ENCODE measurements at places on chromosomes 2 and 18.
A peak's percentile ranks its signal among the peaks of the same experiment; 100 is the strongest.

DNA sequence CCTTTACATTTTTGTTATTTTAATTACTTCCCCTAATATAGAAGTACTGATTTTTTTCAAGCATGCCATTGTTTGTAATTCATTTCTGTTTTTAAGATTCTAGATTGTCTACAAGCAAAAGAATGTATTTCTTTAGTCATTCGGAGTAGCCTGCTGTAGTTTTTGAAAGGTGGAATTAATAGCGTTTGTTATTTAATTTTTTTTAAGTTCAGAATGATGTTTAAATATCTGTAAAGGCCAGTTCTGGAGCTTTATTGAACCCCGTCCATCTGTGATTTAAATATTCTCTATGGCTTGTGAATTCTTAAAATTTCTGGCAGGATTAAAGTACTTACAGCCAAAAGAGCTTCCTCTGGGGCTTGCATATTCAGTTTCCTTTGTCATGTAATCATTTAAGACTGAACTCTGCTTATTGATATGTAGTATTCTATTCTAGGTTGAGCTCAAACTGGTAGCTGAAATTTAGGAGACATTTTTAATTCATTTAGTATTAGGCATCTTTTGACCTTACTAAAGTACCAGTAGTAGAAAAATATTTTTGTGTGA, 5.2 kb downstream of the TGIF1 start:
- no peak for DNase-seq

DNA sequence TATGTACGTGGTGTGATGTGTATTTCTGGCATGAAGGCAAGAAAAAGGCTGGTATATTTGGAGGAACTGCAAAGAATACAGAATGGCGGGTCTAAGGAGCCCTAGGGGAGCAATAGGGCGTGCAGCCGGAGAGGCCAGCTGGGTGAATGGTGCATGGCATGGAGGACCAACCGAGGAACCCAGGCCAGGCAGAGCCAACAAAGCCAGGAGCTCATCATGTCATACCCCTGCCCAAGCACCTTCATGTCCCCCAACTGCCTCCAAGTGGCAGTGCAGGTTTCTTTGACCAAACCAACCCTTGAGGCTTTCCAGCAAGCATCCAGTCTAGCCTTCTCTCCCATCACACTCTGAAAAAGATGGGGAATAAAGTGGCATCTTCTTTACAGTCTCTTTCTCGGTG, 8.9 kb upstream of the KCNK3 start:
- peak; percentile 12 for DNase-seq

GRCh38 chr2:18425210-18425703, 135.2 kb downstream of the RDH14 start:
- no peak for DNase-seq

GRCh38 chr18:644395-645004, 13.0 kb upstream of the TYMS start:
- no peak for DNase-seq

- DNase-seq = no peak
Measured at GRCh38 chr2:226971084-226971483, 135.2 kb downstream of the RHBDD1 start.

GRCh38 chr2:111184725-111185310, 64.1 kb downstream of the BCL2L11 start:
- no peak for DNase-seq

DNA sequence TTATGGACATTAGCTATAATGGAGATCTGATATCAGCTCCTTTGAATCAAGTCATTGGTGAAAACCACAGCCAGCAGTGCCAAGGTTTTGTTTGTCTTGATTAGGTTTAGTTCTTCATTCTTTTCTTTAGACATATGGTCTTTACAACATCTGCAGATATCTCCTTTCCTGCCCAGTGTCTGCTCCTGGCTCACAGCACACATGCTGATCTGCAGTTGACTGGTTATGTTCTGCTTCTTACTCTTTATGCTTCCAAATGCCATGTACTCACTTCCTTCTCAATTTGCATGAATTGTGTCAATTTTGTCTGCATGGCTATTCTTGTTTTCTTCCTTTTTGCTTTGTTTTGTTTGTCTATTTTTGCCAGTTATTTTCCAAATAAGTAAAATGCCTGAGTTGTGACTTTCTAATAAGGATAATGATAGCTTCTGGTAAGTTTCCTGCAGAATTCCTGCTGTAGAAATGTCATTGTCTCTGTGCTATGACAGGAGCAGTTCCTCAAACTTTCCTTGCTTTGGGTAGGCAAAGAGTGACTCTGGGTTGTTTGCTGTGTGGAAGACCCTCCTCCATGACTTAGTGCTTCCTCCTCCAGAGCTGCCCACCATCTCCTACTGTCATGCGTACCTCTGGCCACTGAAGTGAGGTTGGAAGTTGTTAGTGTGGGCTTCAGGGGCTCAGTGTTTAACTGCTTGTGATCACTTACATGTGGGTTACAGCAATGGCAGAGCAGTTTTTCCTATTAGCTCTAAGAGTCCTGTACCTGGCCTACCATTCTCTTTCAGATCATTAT, 8.2 kb downstream of the ARHGAP25 start:
- DNase-seq = no peak

- no peak for DNase-seq
Measured at GRCh38 chr2:172339371-172340010, 87.9 kb upstream of the ITGA6 start.

DNA sequence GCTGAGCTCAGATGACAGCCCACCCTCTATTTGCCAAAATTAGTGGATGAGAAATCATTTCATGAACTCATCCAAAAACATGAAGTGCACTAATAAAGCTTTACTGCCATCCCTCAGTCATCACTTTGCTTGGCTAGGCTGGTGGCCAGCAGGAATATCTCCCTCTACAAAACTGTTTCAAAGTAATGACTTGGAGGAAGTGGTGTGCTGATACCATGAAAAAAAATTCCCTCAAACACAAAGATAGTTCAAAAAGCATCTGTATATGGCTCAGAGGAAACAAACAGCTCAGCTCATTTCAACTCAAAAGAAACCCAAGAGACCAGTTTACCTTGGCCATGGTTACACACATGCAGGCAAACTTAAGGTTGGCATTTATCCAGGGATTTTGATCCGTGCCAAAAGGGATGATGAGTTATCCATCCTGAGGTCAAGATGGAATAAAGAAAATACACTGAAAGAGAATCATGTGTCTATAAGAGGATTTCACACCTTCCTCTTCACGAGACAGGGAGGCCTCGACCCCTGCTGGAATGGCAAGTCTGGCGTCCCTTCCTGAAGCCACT, 18.4 kb upstream of the WIPF1 start:
- no peak for DNase-seq

- DNase-seq = no peak
Measured at GRCh38 chr2:238811759-238812158, 36.1 kb upstream of the TWIST2 start.

DNA sequence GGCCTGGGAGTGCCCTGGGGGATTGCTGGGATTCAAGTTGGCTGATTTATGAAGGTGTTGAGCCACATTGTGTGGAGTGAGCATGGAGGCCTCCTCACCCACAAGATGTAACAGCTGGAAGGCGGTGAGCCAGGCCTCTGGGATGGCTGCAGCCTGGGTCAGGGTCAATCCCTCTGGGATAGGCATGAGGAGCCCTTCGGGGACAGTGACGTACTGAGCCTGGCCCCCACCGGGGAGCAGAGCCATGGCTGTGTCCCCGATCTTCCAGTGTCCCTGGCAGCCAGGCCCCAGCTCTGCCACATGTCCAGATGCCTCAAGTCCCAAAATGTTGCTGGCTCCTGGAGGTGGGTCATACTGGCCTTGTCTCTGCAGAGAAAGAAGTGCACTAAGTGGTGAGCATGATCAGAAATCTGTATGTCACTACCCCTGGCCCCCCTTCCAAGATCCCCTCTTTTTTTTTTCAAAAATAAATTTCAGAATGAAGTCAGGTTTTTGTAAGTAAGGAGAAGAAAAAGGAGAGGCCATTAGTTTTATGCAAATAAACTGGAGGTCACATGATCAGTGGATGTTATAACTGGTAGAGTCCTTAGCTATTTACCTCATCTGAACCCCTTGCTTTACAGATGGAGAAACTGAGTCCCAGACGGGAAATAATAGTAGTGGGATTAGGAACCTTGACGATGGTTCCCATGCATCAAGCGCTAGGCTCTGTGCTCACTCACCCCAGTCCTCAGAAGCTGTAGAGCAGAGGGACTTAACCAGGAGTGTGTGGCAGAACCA, 1.7 kb downstream of the TP53I3 start:
- DNase-seq = no peak

DNA sequence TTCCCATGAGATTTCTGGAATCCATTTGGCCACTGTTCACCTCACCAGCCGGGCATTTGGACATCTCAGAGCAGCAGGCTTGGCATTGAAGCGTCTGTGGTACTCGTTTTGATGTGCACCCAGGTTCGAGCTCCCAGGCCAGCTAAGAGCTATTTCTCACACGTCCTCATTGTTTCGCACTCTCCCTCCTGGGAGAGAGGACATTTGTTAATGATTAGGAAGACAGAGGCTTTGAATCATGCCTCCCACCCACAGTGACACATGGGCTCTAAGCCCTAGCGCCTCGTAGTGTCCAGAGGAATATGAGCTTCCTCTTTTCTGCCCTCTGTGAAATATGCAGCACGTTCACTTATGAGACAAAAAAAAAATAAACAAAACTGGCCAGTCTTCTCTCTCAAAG, 361.8 kb downstream of the RND3 start:
- DNase-seq = no peak

DNA sequence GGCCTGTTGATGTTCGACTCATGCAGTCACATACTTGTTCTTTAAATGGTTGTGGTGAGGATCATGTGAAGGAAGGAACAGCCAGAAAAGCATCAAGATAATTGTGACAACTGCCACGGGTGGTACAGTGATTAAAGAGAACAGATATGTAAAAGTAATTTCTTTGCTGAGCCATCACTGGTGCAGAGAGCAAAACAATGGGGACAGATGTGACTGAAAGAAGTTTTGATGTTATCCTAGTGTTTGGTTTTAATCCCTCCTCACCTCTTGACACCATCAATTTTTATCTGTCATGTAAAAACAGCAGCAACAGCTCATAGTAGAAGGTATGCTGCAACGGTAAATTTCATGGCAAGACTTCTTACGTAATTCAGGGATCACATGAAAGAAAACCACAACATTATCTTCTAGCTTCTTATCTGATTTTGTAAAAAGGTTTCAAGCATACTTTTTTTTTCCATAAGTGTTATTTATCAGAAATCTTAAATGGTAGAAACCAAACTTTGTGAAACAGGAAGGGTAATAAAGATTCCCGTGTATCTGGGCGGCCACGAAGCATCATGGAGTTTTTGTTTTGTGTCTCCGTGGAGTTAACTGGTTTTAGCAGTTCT, 65.2 kb downstream of the PLCL1 start:
- no peak for DNase-seq
